ENCODE measurements at places on chromosomes 1 and 21.

- no peak for DNase-seq
These were observed 6.3 kb downstream of the PHC2 start for GRCh38 chr1:33424610-33425009.

DNA sequence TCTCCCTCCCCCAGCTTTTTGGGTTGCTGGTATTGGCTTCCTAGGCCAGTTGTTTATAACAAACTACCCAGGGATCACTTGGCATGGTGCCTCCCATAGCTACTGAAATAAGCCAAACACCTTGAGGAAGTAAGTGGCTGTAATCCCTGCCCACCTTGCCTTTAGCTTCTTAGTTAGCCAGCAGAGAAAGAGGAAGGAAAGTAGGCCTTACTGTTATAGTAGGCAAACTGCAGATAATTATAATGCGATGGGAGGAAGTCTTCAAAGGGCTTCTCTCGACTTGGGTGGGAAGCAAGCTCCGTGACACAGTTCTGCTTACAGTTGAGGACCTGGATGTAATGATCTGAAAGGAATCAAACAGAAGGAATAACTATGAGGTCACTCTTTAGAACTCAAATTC, 8.2 kb downstream of the P3H1 start:
- DNase-seq, result no peak

- DNase-seq, result peak; percentile 27
These were observed 303.1 kb upstream of the RUNX1 start for GRCh38 chr21:35352066-35352770.

GRCh38 chr1:152906023-152906565, 2.3 kb upstream of the IVL start:
- no peak for DNase-seq

- no peak for DNase-seq
These were observed 58.9 kb upstream of the ADARB1 start for GRCh38 chr21:45015469-45015860.

- DNase-seq, result no peak
These were observed 44.3 kb downstream of the PEX14 start for GRCh38 chr1:10519016-10519417.

DNA sequence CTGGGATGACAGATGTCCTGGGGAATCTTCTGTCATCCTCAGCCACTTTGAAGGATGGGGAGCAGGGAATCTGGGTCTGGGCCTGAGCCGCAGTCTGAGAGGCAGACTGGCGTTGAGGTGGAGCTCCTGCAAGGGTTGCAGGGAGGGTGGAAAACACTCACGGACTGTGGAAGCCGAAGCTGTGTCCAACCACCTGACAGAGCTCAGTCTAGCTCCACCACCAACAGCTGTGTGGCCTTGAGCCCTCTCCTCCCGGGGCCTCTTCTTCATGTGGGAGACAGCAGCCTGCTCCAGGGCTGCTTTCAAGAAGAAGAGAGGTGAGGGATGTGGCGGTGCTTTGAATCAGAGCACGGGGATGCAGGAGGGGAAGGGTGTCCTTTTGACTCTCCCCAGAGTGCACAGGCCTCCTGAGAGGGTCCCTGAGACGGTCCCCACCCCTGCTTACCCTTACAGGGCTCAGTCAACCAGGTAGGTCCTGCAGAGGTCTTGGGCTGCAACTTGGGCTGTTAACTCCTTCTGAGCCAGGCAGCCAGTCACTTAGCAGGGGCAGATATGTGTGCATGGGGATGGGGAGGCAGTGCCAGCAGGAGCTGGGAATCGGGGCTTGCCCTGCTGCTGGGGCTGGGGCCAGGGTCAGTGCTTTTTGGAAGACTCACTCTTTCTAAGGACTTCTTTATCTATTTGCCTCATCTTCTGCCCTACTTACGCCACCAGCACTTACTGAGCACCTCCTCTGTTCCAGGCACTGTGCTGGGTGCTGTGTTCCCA, 216.3 kb downstream of the PTPRU start:
- DNase-seq, result no peak

DNA sequence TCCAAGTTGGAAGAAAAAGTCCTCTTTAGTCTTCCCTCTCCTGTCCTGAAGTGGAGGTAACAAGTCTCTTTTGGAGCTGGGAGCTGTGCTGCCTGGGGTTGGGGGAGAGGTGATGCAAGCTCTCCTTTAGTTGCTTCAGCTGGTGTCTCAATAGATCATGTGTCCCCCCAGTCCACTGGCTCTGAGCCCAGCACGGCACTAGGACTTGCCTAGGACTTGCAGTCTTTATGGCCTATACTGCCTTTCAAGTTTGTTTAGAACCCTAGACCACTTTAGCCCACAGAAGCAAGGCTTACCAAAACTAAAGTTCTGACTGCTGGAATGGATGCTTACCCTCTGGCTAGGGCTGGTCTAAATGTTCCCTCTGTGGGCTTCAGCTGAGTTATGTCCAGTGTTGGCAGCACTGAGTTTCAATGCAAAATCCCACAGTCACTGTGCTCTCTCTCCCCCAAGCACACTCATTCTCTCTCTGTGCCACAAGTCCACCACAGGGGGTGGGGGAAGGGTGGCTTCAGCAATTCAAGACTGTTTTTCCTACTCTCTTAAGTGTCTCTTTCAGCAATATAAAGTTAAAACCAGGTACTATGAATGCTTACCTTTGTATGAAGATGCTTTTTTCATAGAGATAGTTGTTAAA, 185.0 kb downstream of the DNAH14 start:
- DNase-seq, result no peak

DNA sequence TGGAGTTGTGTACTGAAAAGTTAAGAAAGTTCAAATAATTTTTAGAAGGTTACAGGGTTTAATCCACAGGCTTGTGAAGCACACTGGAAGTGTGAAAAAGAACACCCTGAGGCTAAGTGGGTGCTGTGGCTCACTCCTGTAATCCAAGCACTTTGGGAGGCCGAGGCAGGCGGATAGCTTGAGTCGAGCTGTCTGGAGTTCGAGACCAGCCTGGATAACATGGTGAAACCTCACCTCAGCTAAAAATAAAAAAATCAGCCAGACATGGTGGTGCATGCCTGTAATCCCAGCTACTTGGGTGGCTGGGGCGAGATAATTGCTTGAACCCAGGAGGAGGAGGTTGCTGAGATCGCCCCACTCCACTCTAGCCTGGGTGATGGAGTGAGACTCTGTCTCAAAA, 9.8 kb downstream of the TXNIP start:
- DNase-seq, result no peak
